ENCODE measurements at places on chromosomes 13 and 19.

DNA sequence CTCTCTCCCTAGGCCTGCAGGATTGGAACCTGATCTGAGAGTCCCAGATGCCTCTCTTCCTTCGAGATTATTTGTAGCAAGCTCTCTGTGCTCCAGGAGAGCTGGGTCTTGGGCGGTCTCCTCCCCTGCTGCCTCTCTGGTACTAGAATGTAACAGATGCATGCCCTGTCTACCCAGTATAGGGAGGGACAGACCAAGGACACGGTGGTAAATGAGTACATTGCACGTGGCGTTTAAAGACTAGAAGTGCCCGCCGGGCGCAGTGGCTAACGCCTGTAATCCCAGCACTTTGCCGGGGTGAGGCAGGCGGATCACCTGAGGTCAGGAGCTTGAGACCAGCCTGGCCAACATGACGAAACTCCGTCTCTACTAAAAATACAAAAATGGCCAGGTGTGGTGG lies 11.7 kb downstream of the SLC27A1 start:
- DNase-seq, result no peak

DNA sequence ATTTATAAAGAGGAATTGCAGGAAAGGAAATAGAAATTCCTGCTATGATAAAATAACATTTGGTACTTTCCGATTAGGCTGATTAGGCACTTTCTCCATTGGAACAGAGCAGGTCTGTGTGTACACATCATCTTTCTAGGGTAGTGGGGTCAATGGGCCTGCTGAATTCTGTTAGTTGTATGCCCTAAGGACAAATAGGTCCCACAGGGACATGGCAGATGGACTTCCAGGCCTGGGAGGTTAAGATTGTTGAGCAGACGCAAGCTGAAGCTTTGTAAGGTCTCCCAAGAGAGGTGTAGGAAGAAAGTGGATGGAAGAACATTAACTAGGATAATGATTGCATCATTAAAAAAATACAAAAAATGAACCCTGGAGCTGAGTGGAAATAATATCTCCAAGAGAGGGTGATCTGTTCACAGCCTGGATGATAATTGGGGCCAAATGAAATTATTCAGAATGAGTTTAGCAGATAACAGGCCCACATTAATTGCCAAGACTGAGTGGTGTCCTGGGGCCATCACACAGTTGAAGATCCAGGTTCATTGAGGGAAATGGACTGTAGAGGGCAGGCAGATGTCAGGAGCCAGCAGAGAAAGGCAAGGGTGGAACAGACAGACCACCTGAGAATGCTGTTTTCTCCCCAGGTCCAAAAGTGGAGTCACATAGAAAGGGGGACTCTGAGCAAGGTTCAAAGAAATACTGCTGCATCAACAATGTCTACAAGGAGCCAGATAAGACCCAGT lies 215.1 kb downstream of the DNAJC15 start:
- DNase-seq, result no peak

DNA sequence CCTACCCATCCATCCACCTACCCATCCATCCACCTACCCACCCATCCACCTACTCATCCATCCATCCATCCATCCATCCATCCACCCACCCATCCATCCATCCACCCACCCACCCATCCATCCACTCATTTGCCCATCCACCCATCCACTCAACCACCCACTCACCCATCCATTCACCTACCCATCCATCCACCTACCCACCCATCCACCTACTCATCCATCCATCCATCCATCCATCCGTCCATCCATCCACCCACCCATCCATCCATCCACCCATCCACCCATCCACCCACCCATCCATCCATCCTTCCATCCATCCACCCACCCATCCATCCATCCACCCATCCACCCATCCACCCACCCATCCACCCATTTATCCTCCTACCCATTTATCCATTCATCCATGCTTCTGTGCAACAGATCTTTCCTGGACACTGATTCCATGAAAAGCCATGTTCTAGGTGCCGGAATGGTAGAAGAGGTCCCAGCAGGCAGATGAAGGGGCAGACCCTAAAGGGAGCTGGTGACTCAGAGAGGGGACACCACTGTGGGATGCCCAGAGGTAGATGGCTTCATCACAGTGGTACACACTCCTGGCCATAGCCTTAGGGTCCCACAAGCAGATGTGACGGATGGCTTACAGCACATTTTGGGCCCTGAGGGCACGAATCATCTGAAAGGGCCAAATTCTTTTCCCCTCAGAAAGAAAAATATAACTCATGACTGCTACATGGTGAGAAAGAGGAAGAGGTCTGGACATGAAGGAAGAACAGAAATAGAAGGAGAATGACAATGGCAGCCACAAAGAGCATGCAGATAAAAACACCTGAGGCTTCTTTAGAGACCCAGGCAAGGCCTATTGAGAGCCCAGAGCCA lies 76.0 kb downstream of the KCTD15 start:
- DNase-seq, result no peak

GRCh38 chr13:76971851-76972829 lies 19.7 kb upstream of the CLN5 start:
- no peak for DNase-seq

DNA sequence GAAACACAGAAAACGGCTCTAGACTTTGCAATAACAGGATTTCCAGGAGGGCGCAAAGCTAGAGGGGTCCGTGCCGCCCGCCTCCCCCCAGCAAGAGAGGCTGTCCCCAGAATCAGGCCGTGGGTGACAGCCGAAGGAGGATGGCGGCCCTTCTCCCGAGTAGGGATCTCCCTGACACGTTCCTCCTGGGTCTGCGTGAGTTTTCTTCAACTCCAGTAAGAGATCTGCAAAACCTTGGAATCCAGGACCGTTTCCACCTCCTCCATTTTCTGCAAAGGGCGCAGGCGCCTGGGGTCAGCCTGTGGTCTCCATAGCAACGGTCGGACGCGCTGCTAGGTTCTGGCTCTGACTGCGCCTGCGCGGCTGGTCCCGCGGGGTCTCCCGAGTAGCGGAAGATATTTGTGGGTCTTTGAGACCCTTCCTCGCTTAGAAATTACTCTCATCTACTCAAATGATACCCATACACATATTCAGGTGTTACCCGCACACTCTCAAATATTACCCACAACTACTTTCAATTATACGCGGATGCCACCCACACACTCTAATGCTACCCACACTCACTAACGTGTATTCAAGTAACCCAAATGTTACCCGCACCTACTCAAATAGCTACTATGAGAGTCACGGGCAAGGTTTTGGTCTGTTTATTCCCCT lies 2.1 kb downstream of the PNMA8C start:
- DNase-seq, result no peak
